ENCODE measurements at places on chromosomes 6 and 20.

- DNase-seq = no peak
Measured at GRCh38 chr20:25042531-25043498, 15.1 kb downstream of the ACSS1 start.

DNA sequence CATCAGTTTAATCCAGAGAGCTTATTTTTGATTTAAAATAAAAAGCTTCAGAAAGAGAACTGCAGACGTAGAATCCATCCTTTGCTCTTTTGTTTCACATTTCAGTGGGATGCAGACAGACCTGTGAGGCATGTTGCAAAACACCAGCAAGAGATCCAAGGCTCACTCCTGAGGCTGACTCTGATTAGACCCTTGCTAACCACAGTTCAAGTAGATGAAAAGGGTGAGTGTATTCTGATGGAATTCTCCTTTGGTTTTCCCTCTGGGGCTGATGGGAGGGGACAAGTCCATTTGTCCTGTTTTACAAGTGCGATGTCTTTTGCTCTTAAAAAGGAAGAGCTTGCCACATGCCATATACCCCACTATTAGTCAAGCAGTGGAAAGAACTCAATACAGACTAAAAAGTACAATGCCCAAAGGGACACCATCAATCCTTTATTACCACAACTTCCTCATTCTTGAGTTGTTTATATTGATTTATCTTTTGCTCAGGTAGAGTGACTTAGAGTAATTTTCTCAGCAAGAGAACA is 772.7 kb downstream of the MAFB start:
- no peak for DNase-seq

DNA sequence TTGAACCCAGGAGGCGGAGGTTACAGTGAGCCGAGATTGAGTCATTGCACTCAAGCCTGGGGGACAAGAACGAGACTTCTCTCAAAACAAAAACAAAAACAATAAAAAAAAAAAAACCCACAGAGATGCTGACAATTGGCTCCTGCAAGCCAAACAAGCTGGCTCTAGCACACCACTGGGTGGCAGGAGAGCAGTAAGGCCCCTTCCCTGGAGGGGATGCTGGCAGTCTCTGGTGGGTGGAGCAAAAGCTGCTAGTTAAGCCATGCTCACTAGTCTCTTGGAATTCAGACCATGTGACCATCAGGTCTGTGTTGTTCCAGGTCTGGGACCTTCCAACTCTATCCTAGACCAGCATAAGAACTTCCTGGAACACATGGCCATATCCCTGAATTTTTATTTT is 18.9 kb upstream of the DSN1 start:
- DNase-seq = no peak

DNA sequence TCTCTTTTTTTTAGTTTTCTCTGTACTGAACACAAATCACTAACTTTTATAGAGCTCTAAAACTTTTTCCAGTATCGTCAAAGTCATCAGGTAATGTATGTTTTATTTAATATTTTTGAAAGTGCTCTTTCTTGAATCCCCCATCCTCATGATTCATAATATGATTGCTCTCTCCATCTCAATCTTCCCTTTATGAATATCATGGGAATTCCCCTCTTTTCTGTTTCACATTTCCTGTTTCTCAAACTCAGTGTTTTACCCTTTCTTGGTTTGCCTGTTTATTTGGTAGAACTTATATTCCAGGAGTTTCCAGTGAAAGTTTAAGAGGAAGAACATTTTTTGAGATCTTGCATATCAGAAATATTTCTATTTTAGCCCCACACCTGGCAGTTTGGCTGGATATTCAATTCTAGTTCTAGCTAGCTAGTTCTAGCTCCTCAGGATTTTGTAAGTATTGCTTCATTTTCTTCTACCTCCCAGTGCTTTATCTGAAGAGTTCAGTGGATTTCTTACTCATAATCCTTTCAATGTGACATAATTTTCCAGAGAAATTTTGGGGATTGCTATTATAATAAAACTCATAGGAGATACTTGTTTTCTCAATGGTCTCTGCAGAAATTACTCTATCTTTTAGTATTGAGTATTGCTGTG is 6.1 kb upstream of the C6orf58 start:
- DNase-seq = no peak

- no peak for DNase-seq
Measured at GRCh38 chr6:24490948-24491347, 1.6 kb upstream of the GPLD1 start.

DNA sequence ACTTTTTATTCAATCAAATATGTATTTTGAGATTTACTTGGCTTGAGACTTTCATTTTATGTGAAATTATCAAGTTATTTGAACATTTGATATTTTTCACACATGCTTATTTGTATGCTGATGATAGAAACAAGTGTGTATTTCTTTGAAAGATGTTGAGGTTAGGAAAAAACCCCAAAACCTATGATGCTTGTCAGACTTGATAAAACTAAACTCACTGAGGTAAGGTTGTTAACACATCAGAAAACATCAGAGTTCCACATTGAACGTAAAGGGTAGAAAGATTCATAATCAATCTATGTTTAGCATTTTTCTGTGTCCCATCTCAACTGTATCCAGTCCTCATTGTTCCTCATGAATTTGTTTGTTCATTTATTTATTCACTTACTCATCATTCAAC is 12.2 kb downstream of the SF3B5 start:
- no peak for DNase-seq

DNA sequence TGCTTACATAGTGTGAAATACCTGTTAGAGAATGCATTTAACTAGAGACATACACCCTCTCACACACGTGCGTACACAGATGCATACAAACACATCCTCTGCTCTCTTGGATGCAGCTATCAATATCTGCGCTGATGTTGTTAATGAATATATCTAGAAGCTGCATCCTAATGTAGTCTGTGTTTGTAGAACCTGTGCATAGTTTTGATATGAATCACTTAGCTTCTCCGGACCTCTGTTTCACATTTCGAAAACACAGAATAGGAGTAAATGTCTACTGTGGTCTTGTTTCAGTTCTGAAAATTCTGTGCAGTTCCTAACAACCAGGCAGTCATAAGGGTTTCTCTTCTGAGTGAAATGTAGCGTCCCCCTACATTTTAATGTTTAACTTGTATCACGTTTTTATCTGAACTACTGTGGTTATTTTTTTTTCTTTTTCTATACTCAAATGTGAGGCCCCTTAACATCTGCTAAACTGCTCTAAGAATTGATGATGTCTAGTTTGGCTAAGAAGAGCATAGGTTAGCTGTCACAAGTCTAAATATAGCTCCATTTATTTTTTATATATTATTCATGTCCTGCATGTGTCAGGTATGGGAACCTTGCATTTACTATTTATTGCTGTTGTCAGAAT is 254.5 kb downstream of the TMEM242 start:
- no peak for DNase-seq

Measured in NCI-H2081 treated with DMSO at 0.1 percent for 48 hours (cell line).